ENCODE measurements at places on chromosomes 7 and 10. TPM values are rescaled to one million over a fixed set of nuclear protein-coding genes. Genes with fewer than 3 reads are reported as not detected.

The CALY gene
- not detected for total RNA-seq

The SVIL gene
- 86.4 TPM for total RNA-seq

The EBLN1 gene
- total RNA-seq: not detected

The MOGAT3 gene
- total RNA-seq: not detected

The NPY4R gene
- total RNA-seq: not detected
